ENCODE measurements at places on chromosomes 5 and 9.

DNA sequence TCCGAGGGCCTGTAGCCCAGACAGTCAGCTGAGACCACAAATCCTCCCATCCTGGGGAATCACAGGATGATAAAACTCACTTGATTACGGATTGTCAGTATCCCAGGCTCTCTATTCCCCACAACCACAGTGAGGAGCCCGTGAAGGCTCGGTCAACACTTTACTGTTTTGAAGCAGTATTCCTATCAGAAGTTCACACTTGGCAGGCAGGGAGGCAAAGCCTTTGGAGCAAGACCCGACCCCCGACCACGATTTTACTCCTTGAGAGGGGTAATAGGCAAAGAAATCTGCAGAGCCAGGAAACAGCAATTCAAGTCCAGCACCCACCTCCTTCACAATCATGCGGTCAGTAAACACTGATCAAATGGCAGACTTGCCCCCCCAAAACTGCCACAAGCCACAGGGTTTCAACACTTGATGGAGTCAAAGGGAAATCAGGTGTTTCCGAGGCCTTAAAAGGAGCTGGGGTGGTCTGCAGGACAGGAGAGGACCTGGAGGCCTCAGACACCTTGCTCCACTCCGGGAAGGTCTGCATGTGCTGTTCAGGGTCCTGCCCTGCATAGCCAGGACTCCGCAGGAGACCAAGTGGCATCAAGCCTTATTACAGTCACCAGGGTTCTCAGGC is 25.2 kb downstream of the BICD2 start:
- no peak for DNase-seq

- DNase-seq = no peak
These were observed 114.2 kb upstream of the SLC24A2 start for GRCh38 chr9:19903076-19903475.

GRCh38 chr5:159309689-159310433 is 20.4 kb downstream of the IL12B start:
- no peak for DNase-seq

- no peak for DNase-seq
These were observed 200.1 kb downstream of the NSG2 start for GRCh38 chr5:174245516-174246075.

- no peak for DNase-seq
These were observed 129.5 kb downstream of the RGS3 start for GRCh38 chr9:113592876-113593575.

DNA sequence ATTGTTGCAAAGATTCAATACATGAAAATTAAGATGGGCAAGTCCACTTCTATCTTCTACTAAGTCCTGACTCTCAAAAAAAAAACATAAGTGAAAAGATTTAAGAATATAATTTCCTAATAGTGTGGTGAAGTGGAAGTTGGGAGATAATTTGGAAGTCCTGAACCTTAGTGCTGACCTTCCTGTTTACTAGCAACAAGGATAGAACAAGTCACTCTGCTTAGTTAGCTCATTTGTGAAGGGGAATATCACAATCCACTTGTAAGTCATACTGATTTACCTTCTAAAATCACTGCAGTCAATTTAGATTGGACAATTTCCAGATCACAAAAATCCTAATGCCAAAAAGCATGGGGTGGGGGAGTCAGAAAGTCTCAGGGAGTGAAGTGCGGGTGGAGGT is 43.4 kb upstream of the PCSK5 start:
- DNase-seq = no peak

DNA sequence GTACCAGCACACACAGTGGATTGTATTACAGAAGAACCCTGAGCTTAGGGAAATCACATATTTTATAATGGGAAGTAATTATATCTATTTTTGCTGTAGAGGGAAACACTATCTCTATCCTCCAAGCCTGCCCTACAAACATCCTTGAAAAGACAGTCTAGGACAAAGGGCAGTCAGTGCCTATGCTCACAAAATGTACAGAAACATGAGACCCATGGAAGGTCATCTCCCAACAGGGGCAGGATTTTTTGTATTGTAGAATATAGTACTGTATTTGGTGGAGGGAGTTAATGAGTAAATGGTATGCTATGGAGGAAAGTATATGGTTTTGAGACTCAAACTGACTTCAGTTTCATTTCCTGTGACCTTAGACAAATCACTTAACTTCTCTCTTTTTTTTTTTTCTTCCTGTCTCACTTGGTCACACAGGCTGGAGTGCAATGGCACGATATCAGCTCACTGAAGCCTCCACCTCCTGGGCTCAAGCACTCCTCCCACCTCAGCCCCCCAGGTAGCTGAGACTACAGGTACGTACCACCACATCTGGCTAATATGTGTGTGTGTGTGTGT is 5.8 kb upstream of the RAB14 start:
- no peak for DNase-seq

- no peak for DNase-seq
These were observed 157.5 kb downstream of the DMRT2 start for GRCh38 chr9:1207686-1208085.

DNA sequence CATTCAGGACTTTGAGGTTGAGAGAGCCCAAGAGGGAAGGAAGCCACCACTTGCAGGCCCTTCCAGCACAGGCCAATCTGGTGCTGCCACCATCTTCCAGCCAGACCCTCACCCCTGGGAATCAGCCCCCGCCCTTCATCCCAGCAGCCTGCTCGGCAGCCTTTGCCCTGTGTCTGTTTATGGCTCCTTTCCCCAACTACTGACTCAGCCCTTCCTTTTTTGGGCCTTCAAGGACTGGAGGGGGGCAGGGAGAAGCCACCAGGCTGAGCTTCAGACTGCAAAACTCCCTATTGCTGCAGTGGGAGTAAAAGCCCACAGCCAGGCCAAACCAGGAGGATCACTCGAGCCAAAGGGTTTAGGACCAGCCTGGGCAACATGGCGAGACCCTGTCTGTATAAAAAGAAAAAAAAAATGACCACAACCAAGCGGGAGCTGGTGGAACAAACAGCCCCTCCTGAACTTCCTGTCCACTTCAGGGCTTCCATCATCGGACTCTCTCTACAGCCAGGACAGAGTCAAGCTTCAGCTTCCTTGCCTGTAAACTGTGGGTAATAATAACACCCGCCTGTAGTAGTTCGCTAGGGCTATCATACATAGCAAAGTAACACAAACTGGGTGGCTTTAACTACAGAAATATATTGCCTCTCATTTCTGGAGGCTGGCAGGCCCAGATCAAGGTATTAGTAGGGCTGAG is 85.9 kb upstream of the IL17B start:
- DNase-seq = no peak

- no peak for DNase-seq
These were observed 1860.1 kb upstream of the ACO1 start for GRCh38 chr9:30524311-30524710.

DNA sequence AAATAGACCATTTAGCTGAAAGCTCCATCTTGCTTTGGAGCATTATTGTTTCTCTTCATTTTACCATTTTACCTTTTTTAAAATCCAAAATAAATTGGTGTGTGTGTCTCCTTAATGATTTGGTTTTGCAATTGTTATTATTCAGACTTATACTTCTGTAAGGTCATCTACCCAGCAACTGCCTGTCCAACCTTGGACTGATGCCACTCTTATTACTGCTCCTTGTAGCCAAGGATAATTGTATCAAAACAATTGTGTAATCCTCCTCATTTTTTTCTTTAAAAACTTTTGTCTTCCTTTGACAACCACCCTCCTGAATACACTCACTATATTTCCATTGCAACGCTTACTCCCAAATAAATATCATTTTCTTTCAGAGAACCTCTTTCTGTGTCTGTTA is 30.3 kb upstream of the HMGCR start:
- DNase-seq = no peak

GRCh38 chr9:34451545-34451944 is 6.8 kb downstream of the FAM219A start:
- DNase-seq = no peak

- no peak for DNase-seq
These were observed 555.8 kb upstream of the CDH9 start for GRCh38 chr5:27594141-27594540.

GRCh38 chr5:157253547-157253946 is 12.4 kb upstream of the CYFIP2 start:
- DNase-seq = no peak

GRCh38 chr9:121679901-121680635 is 28.6 kb downstream of the DAB2IP start:
- no peak for DNase-seq

- DNase-seq = no peak
These were observed 125.4 kb downstream of the CDC42SE2 start for GRCh38 chr5:131389096-131389868.

- no peak for DNase-seq
These were observed 830 bp downstream of the PRRC1 start for GRCh38 chr5:127518319-127518621.

DNA sequence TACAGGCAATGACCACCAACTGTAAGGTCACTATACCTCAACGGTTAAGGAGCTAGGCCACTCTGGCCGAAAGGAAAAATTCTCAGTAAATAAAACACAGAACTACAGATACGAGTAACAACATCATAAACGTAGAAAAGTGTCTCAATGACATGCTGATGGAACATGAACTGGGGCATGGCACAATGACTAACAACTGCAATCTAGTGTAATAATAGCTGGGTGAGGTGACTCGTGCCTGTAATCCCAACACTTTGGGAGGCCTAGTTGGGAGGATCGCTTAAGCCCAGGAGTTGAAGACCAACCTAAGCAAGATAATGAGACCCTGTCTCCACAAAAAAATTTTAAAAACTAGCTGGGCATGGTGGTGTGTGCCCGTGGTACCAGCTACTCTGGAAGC is 9.8 kb upstream of the RAPGEF6 start:
- DNase-seq = no peak

GRCh38 chr5:135608361-135608760 is 29.6 kb upstream of the CXCL14 start:
- no peak for DNase-seq

DNA sequence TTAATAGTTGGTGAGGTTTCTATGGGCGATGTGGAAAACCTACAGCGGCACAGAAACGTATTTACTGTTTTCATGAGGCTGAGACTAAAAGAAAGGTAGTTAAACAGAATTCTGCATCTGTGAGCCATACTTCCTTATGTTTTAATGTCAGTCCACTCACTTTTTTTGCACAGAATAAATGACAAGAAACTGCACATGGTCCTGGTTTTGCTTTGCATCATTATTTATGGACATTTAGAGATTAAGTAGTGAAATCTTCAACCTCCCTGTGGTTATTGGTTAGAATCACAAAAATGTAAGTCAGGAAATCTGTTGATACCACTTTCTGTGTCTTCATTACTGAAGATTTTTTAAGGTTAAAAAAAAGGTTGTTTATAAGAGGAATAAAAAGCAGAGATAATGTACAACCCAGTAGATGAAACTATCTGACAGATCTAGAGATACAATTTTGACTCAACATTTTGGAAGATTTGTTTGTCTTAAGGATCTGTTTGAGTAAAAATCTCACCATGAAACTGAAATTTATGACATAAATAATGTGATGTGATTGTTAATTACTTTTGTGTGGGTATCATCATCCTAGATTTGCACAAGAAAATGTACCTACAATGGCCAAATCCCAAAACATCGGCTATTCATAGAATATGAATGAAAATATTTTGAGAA is 2.4 kb downstream of the PRR16 start:
- no peak for DNase-seq

GRCh38 chr5:1097381-1097987 is 14.4 kb downstream of the SLC12A7 start:
- DNase-seq = no peak

DNA sequence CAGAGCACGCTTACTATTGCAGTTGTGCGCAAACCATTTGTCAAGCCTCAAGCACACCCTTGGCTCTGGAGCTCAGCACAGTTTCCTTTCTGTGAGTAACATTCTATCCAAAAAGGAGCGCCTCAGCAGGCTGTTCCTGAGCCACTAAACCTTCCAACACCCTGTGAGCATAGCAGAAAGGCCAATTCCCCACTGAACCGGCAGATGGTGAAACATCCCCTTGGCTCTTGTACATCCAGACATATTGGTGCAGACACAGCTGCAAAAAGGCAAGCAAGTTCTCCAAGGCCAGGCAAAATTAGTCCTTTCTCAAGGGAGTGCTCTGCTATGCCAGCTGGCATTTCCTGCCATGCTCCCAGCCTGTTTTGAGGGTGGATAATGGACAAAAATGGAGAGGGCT is 44.1 kb upstream of the CEMIP2 start:
- no peak for DNase-seq

DNA sequence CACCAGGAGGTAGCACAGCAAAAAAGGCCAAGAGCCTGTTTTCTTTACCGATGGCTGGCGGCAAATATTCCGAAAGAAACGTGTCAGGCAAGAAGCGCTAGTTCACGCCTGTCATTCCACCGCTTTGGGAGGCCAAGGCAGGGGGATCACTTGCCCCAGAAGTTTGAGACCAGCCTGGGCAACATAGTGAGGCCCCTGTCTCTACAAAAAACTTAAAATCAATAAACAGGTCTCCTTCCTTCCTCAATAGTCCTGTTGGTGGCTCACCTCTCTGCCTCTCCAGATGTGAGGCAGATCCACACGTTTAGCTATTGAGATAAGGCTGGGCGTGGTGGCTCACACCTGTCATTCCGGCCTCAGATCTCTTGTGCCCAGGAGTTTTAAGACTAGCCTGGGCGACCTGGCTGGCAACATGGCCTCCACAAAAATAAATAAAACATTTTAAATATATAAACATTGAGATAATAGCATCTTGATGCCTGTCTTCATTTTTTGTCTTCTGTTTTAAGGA is 1.3 kb upstream of the TMEM250 start:
- no peak for DNase-seq

DNA sequence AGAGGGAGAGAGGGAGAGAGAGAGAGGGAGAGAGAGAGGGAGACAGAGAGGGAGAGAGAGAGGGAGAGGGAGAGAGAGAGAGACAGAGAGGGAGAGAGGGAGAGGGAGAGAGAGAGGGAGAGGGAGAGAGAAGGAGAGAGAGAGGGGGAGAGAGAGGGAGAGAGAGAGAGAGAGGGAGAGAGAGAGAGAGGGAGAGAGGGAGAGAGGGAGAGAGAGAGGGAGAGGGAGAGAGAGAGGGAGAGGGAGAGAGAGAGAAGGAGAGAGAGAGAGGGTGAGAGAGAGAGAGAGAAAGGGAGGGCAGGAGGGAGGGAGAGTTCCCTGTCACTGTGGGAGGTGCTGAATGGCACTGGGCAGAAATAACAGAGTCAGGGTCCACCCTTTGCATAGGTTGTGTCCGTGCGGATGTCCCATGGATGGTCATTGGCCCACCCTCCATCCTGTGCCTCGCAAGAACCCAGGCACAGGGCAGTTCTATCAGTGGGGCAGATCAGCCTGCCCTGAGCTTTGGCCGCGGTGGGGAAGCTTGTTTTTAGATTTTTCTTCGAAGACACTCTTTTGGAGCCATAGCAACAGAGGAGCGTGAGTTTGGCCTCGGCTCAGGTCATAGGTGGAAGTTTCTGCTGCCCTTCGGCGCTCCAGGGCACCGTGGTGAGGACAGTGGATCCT is 30.1 kb downstream of the ADAMTSL2 start:
- no peak for DNase-seq

DNA sequence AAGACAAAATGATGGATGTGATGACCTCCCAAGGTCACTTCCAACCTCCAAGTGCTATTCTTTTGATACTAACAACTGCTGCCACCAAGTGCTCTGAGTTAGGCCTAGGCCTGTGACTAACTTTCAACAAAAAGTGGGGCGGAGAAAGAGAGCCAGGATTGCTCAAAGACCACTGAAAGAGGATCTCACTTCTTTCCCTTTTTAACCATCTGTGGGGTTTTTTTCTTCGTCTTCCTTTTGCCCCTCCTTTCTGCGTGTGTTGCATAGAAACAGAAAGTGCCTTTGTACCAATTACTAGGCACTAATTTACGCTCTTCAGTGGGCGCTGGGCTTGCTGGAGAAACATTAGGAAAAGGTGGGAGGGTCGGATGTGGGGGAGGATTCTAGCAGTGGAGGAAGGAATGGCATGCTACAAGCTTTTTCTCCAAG is 8.0 kb downstream of the KLF9 start:
- no peak for DNase-seq

- no peak for DNase-seq
These were observed 62.0 kb downstream of the CAVIN4 start for GRCh38 chr9:100639854-100640253.

Data from stimulated activated CD8-positive, alpha-beta memory T cell treated with anti-CD3 and anti-CD28 coated beads, Interleukin-4, amount 100 ng/mL, for 1 hour (primary cell).